Right lobe of liver (tissue), 6 donors: ENCODE measurements at places on chromosomes 16 and 17. TPM values are rescaled to one million over a fixed set of nuclear protein-coding genes. Genes with fewer than 3 reads are reported as not detected.

Gene AFMID
- 156 TPM for total RNA-seq

Gene VAMP2
- 13.2 TPM for total RNA-seq

Gene WNT3
- total RNA-seq, result 5.0 TPM

Gene ITGAD
- 0.44 TPM for total RNA-seq

GRCh38 chr16:24101431-24101830, 154.7 kb upstream of the CACNG3 start:
- no peak for DNase-seq

DNA sequence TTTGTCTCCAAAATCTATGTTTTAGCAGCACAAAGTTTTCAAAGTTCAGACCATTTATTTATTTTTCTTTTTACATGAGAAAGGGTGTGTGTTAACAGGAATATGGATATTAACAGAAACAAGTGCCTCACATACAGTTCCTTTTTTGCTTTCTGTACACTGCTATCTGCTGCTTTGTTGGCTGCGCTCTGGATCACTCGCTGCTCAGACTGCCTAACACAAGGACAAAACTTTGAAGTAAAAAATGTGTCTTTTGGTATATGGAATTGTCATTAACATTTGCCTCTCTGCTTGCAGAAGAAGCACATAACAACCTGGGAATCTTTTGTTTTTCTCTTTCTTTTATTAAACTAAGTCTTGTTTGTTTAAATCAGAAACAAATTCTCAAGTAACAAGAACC, 262.8 kb downstream of the ZFHX3 start:
- no peak for DNase-seq

GRCh38 chr16:65010125-65010524, 111.7 kb downstream of the CDH11 start:
- DNase-seq, result no peak

GRCh38 chr16:13453938-13454553, 465.9 kb upstream of the ERCC4 start:
- no peak for DNase-seq

DNA sequence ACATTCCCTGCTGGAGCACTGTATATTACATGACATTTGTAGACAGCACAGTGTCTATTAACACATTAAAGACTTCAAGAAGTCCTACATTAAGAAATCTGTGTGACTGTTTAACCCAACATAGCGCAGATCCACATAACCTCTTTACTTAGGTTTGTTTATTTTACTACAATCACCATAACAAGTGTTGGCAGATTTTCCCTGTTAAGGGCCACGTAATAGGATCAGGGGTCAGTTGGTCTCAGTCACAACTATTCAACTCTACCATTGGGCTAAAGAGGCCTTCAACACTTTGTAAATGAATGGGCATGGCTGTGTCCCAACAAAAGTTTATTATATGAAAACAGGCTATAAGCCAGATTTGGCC, 51.3 kb upstream of the ADORA2B start:
- DNase-seq, result no peak

DNA sequence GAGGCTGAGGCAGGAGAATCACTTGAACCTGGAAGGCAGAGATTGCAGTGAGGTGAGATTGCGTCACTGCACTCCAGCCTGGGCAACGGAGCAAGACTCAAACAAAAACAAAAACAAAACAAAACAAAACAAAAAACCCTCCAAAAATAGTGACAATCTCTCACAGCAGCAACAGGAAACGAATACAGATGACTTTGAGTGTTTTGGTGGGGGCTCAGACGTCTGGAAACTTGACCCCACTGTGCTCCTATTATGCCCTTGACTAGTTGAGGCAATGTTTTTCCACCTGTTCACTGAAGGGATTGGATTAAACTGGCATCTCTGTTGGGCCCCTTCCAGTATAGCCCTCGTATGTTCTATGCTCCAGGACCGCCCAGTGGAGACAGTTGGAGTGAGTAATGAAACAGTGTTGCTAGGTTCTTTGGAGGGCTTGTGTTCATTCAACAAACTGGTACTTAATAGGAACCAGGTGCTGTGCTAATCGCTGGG, 167.0 kb downstream of the UTP18 start:
- DNase-seq, result no peak

GRCh38 chr17:9232591-9233270, 211.4 kb downstream of the NTN1 start:
- peak; percentile 20 for DNase-seq

DNA sequence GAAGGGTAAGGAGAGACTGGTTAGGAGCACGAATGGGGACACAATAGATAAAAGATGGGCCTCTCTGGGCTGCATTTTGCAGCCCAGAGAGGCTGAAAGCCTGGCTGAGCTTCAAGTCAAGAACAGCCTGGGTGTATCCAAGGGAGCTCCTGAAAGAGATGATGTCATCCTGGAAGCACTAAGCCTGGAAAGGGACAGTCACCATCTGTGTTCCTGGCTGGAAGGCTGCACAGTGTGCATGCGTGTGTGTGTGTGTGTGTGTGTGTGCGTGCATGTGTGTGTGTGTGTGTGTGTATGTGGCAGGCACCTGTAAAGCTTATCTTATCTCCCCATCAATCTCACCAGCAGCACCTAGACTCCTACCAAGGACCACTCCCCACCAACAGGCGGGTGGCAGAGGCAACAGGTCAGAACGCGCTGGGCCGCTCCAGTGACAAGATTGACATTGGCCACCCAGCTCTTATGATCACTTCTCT, 44.1 kb downstream of the COG7 start:
- no peak for DNase-seq

GRCh38 chr16:88815901-88816589, 4.3 kb upstream of the APRT start:
- DNase-seq, result no peak

DNA sequence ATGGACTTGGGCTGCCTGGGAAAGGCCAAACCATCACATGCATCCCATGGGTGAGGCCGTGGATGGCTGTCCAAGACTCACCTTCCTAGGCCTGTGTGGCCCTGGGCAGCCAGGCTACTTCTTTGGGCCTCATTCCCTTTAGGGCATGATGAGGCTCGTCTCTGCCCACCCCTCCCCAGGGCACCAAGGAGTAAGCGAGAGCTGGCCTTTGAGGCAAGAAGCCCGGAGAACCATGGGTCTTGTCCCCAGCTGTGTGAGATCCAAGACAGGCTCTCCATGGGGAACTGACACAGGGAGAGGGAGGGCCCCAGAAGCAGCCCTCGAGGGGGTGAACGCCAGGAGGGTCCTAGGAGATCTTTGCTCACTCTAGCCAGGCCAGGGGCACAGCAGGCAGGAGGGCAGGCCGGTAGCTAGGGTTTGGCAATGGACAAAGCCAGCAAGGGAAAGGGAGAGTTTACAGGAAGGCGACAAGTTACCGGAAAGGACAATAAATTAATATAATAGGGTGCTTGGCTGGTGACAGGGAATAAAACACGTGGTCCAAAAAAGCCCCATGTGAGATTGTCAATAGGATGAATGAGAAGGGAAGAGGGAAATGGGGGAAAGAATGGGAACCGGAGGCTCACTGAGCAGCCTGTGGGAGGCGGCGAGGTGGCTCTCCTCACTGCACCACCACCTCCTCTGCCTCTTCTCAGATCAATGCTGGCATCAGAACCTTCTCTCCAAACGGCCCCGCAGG, 119.1 kb downstream of the SDK2 start:
- DNase-seq, result no peak

DNA sequence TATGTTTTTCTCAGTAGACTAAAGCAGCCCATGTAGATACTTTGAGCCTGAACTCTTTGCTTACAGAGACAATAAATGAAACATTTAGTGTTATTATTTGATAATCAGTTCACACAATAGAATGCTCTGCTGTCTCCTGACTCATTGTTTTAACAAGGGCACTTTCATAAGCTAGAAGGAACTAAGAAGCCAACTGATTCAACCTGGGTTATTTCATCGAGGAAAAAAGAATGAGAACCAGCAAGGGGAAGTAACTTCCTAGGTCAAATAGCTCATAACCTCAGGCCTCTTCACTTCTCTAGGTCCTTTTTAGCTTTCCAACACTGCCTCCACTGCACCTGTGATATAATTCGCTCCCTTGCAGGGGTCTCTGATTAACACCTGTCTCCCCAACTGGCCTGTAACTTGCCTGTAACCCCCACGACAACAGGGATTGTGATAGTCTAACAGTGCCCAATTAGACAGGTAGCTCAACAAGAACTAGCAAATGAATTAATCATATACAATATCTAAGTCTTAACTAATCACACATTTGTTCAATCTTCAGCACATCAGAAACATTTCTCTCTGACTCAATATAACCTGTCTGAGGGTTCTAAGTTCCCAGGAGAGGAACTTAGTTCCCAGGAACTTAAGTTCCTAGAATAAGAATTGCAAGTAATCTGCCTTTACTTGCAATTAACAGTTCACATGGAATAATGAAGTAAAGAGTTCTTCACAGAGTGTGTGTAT, 34.8 kb downstream of the RFFL start:
- DNase-seq, result no peak

DNA sequence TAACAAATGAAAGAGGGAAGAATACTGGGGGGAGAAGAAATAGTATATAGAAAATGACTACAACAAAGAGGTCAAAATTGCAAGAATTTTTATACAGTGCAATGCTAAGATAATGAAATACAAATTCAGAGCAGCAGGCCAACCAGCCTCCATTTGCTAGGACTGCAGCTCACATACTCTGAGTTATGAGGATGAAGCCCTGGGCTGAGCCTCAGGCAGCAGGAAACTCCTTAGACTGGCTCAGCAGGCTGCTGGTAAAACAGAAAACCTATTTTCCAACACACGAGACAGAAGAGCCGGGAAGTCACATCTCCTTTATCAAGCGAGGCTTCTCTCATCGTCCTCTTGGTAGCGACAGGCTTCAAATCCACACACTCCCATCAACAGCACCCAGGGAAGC, 296.5 kb downstream of the SLC39A11 start:
- no peak for DNase-seq

DNA sequence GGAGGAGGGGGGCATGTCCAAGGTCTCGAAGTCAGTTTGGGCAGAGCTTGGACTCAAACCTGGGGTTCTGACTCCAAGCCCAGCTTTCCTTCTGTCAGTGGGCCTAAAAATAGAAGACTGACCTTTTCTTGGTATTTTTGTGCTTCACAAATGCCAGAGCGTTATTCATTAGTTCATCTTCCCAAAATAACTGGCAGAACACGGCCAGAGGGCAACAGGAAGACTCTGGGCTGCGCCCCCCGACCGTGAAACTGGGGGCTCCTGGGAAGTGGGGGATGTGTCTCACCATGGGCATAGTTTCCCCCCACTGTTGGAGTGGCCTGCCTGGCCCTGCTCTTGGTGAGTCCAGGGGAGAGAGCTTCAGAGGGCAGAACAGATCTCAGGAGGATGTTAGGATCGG, 94.0 kb downstream of the SOCS1 start:
- no peak for DNase-seq

DNA sequence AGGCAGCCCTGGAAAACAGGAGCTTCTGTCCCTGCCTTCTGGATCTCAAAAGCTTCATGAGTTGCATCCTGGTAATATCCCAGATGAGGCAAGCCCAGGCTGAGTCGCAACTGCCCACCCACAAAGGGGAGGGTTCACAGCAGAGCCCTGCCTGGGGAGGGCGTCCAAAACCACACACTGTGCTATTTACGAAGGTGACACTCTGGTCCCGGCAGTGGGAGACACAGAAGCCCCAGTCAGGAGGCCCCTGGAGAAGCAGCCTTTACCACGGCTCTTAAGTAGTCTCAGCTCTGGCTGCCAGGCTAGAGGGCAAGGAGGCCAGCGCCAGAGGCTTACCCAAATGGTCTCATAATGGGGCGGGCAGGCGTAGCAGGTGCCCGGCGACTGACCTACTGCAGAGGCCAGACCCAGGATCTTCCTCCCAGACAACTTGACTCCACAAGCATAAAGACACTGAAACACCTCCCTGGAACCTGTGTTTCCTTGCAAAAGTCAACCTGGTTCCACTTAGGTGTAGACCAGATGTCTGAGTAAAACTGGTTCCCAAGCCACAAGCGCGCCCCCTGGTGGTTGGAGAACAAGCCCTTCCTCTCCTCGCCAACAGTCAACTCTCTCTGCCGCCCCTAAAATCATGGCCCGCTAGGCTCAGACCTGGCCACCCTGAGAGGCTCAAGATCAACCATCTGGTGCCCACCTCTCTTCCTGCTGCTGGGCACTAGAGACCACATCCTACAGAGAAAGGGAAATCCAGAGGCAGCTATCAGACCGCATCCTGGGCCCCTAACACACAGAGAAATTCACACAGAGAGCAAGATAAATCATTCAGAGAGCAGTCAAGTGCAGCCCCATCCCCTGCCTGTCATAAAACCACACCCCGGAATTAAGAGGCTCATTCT, 5.2 kb downstream of the AXIN2 start:
- peak; percentile 82 for DNase-seq

DNA sequence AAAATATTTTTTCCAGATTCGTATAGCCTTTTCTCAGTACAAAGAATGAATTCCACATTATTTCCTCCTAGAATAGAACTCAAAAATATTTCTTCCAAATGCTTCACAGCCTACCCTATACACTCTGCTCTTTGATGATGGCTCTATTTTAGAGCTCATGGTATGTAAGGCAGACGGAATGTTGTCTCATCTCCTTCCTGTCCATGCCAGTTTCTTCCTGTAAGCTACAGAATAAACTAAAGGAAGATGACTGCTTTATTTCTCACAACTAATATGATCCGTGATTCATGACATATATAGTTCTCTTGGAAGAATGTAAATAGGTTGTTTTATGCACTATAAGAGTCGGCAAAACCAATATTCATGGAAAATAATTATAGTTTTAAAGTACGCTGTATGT, 723.1 kb downstream of the CDH11 start:
- no peak for DNase-seq

GRCh38 chr17:56939869-56940484, 20.9 kb downstream of the COIL start:
- DNase-seq, result no peak

GRCh38 chr17:1384905-1385435, 15.1 kb downstream of the YWHAE start:
- DNase-seq, result no peak

- no peak for DNase-seq
Observed at GRCh38 chr17:83004791-83005380, 74.5 kb upstream of the METRNL start.

- DNase-seq, result no peak
Observed at GRCh38 chr17:74532115-74532514, 840 bp upstream of the CD300LB start.
